ACHN (cell line): ENCODE measurements at places on chromosomes 12 and 14.

DNA sequence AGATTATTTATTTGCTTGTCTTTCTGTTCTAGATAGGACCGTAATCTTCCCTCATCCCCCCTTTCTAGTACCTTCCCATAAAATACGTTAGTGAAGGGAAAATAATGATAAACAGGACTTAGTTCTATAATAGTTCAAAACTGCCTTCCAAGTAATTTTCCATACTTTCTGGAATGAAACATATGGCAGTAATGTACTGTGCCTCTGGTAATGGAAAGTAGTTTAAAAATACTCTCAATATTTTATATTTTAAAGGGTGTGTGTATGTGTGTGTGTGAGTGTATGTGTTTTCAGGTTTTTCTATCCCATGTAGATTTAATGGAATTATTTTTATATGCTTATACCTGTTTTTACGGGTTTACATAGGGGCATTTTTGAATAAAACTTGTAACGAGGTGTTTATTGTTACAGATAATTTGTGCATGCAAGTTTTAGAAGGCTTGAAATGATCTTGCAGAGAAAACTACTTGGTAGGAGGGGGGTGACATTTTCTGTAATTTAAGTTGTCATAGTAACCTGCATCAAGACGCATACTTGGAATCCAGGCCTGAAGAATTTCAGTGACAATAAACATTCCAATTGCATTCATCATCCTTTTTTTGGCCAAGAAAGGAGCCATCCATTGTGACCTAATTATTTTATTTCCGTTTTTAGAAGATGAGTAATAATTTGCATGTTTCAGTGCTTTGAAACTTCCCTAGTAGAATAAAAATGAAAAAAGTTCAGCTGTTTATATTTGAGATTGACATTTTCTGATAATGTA is 38.9 kb downstream of the RASSF8 start:
- peak; percentile 98 for DNase-seq

DNA sequence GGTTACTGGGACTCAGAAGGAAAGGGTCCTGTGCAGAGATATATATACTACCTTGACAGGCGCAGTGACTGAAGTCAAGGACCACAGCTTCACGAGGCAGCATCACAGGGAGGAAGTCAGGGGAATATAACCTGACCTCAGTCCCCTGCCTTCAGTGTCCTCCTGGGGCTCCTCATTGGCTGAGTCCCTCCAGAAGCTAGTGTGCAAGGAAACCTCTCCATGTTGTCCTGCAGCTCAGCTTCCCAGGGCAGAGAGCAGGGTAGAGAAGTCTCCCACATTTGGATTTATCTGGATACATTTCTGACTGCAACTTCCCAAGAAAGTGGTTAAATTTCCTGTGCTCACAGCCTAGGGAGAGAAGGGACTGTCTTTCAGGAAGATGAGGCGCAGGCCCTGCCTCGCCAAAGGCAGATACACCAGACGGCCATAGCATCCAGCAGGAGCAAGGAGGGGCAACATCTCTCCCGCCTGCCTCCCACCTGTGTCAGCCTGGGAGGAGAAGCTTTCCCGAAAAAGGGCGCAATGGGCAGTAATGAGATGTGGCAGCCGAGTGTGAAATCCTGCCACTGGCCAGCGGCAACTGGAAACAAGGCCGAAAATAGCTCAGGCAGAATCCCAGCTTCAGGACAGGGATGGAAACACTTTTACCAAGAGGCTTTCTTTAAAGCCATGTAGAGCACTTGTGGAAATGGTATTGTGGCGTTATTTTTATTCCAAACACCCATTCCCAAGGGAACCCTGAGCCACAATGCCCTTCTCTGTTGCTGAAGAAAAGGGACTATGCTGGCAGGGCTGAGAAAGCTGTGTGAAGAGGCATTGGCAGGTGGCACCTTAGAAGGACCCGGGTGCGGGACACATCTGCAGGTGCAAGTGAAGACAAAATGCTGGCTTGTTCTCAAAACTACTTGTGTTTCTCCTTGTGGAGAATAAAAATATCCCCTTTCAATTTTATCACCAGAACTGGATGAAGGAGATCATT is 54.9 kb upstream of the HIF1A start:
- DNase-seq, result no peak

- no peak for DNase-seq
These were observed at the start of gene MYF5 for GRCh38 chr12:80716696-80717469. Gene MYF5, plus strand, starts transcription at chr12:80716912. Its CDS starts 152 bp downstream, at chr12:80717064.

- DNase-seq, result no peak
These were observed 33.4 kb upstream of the FAM181A start for GRCh38 chr14:93893661-93894261.

- no peak for DNase-seq
These were observed 188.9 kb upstream of the PDZRN4 start for GRCh38 chr12:40999210-40999609.

DNA sequence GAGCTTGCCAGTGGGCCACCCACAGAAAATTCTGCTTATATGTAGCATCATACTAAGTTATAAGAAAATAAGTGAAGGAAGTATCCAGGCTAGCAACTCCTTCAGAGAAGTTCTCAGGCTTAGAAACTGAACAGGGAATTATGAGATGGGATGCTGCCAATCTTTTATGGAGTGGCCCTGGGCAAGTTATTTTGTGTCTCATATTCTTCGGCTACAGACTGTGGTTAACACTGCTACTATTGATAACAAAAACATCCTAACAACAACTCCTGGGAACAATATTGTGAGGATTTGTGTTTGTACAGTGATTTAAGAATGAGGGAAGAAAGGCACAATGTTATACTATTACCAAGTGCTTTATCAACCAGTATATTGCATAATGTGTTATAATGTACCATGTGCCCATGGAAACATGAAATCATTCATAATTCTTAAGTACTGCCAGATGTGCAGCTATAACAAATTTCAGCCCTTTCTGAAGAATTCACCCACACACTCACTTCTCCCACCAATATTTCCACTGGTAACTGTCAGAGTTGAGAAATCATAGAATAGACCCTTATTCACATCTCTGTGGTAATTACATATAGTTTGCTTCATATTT is 113.3 kb upstream of the SOX5 start:
- no peak for DNase-seq

- DNase-seq, result no peak
These were observed 3.8 kb upstream of the ARHGDIB start for GRCh38 chr12:14965221-14965620.

DNA sequence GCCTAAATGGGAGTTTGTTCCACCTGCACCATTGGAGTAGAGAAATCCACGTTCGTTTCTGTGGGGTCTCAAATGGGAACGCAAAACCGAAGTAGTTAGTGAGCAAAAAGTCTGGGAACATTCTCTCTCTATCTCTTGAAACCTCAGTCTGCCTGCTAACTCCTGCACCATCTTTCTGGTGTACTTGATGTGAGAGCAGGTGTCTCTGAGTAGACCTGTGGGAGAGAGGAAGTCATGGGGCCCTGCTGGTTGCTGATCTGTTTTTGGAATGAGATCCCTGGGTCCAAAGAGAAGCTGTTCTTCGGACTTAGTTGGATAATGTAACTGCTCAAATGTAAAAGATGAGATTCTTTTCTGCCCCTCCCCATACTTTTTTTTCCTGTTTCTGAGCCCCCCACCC is 57.3 kb downstream of the MAX start:
- DNase-seq, result no peak

GRCh38 chr14:28130610-28131284 is 635.8 kb upstream of the FOXG1 start:
- no peak for DNase-seq

GRCh38 chr12:52527121-52527800 is 7.1 kb upstream of the KRT5 start:
- DNase-seq, result no peak

GRCh38 chr12:124398578-124399227 is 103.8 kb downstream of the RFLNA start:
- no peak for DNase-seq

GRCh38 chr12:19542606-19543005 is 103.3 kb downstream of the AEBP2 start:
- no peak for DNase-seq

- no peak for DNase-seq
These were observed 36.0 kb downstream of the SCARB1 start for GRCh38 chr12:124827588-124828184.

DNA sequence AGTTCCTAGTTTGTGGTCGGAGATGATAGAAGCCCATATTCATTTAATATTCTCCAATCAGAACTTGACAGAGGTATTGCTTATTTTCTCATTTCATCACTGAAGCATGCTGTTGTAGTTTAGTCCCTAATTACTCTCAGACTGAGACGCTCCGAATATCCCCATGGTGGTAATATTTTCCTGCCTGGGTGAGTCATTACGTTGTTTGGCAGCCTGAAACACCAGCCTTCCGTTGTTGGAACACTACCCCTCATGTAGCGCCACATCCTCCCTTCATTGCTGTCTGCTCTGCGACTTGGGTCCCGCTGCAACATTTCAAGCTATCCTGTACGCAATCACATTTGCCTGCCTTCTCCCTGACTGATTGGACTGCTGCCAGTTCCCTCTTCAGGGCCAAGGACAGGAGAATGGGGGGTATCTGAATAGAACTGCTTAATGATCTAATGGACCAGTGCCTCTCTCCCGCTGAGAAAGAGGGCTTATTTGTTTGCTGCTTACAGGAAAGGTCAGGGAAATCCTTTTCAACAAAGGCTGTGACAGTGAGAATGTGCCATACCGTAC is 369.1 kb downstream of the NPAS3 start:
- DNase-seq, result no peak

- DNase-seq, result peak; percentile 73
These were observed 24.1 kb upstream of the BCDIN3D start for GRCh38 chr12:49866859-49867569.

GRCh38 chr12:16272222-16272621 is 5.3 kb downstream of the SLC15A5 start:
- DNase-seq, result no peak

- DNase-seq, result no peak
These were observed 94.1 kb downstream of the SLC8A3 start for GRCh38 chr14:70094631-70095030.

DNA sequence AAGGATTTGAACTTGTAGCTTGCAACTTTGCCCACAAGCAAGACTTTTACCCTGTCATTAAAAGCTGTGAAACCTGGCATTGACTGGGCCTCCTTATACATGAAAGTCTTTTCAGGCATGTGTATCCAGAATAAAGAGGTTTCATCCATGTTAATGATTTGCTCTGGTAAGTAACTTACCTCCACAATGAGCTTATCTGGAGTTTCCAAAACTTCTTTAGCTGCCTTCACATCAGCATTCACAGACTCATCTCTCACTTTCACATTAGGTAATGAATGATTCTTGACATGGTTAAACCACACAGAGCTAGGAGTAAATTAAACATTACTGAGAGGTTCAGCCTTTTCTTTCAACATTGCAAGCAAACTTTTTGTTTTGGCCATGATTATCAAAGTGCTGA is 234.4 kb upstream of the CLEC14A start:
- no peak for DNase-seq

DNA sequence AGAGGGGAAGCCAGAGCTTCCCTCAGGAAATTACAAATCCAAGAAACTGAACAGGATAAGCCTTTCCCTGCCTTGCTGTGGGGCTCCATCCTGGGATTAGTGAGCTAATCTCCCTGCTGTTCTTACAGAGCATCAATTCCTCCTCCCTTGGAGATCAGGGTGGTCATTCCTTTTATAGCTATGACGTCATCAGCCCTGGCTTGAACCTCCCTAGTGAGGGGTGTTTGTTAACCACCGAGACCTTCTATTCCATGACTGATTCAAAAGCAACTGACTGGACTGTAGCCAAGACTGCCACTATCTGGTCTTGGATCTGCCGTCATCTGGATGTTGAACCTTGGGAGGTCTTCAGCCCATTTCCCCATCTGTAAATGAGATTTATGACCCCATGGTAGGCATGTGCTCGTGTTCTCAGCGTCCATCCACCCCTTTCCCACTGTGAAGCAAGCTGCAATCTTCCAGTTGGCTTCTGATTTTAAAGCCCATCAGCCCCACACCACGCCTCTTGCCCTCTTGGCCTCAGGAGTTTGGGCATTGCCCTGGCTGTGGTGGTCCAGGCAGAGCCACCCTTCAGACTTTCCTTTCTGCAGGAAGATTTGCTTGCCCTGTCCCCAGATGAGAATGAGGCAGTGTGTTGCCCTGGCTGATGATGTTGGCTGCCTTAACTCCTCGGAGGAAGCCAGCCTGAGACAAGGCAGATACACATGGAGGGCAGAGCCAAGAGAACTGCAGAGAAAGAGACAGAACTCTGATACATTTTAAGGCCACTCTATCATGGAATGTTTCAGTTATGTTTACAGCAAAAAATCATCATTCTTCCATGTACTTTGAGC is 59.6 kb upstream of the ACTN1 start:
- DNase-seq, result no peak

GRCh38 chr14:91835920-91836843 is 31.2 kb downstream of the TC2N start:
- peak; percentile 31 for DNase-seq

DNA sequence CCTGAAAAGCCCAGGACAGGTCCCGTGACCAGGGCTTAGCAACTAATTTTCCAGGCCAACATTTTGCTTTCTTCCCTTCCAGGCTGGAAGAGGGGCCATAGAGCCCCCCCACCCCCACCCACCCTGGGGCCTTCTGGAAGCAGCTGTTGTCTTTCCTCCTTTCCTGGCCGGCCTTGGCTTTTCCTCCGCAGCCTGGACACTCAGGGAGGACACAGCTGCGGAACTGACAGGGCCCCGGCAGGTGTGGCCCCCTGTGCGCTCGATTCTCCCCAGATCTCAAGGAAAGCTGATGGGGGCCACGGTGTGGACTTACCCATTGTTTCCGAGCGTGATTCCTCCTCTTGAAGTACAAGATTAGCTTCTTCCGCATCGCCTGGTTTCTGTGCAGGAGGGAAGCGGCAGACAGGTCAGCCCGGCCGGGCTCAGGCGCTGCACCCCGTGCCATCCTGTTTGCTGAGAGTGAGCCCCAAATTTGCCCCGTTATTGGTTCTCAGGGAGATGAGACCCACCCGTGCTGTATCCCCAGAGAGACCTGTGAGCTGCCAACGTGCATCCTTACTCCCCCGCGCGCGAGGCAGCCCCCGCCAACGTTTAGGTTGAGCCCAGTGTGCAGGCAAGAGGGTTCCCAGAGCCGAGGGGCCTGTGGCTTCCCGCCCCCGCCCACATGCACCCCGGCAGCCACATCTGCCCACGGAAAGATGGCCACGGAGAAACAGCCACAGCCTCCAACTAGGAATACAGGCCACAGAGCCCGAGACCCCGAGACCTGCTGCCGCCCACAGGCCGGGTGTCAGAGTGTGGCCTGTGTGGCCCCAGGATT is 129.6 kb downstream of the NCOR2 start:
- DNase-seq, result no peak

- DNase-seq, result no peak
These were observed 20.4 kb upstream of the RNF212B start for GRCh38 chr14:23217032-23218020.

GRCh38 chr12:78156751-78157150 is 326.1 kb downstream of the NAV3 start:
- DNase-seq, result no peak

- no peak for DNase-seq
These were observed 8.7 kb downstream of the BCAT1 start for GRCh38 chr12:24940157-24940556.

- peak; percentile 62 for DNase-seq
These were observed 297.1 kb downstream of the KSR2 start for GRCh38 chr12:117671734-117672133.

GRCh38 chr12:54879150-54879549 is 24.8 kb downstream of the MUCL1 start:
- no peak for DNase-seq
